ENCODE measurements at places on chromosomes 6 and 20.
A peak's percentile ranks its signal among the peaks of the same experiment; 100 is the strongest.

DNA sequence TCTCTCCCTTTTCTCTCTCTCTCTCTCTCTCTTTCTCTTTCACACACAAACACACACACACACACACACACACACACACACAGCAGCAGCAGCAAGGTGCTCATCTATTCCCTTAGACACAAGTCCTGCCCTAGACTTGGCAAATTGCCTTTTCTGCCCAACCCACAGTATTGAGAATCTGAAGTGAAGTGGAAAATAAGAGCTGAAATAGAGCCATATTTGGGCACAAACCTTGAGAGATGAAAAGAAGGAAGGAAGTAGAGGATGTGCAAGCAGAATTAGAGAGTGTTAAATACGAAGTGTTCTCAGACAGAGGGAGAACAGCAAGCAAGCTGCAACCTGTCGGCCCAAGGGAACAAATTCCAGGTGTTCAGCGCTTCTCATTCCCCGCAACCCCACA is 557.5 kb upstream of the NOX3 start:
- no peak for DNase-seq

GRCh38 chr6:33589731-33590530 is 9.9 kb upstream of the BAK1 start:
- no peak for DNase-seq

GRCh38 chr6:16274885-16275589 is 36.6 kb downstream of the GMPR start:
- DNase-seq = no peak

GRCh38 chr6:12165722-12166280 is 124.4 kb upstream of the EDN1 start:
- no peak for DNase-seq

DNA sequence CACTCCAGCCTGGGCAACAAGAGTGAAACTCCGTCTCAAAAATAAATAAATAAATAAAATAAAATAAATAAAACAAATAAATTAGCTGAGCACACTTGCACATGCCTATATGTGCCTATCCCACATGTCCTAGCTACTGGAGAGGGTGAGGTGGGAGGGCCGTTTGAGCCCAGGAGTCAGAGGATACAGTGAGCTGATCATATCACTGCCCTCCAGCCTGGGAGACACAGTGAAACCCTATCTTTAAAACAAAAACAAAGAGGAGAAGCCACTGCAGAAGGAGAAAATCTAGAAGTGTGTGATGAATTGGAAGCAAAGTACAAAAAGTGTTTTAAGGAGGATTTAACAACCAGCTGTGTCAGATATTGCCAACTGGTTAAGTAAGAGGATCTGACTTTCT is 728.4 kb downstream of the PTPRT start:
- DNase-seq = no peak

DNA sequence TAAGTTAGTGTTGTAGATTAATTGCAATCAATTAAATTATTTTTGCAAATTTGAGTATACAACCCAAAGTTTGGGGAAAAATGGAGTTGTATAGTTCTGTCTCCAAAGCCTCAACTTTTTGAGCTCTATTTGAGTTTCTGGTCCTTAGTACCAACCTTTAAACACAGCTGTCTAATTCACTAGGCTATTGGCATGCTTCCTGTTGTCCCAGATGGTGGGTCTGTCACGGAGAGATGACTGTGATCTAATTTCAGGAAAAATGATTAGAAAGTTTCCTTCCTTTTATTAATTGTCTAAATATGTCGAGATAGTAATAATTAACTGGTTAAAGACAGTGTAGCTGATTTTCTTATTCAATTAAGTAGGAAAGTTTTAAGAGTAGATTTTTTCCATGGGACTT is 109.6 kb downstream of the SCAF8 start:
- no peak for DNase-seq

- peak; percentile 58 for DNase-seq
Observed at GRCh38 chr6:165439928-165440554, 130.6 kb upstream of the C6orf118 start.

DNA sequence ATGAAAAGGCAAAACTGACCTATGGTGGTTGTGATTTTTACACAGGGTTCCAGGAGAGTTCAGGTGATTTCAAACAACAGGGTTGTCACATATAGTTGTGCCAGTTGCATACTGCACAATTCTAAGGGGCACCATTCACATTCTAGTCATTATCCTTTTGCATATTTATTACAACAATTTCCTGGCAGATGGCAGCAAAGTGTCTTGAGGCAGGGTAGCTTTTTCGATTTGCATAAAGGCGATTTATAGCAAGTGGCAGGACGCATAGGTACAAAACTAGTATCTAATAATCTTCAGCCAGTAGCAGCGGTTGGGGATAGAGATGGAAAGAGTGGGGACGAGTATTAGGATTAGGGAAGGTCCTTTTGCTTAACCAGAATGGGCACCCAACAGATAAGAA is 46.5 kb upstream of the TRAF3IP2 start:
- DNase-seq = no peak

GRCh38 chr6:31597006-31597405 is 4.2 kb upstream of the NCR3 start:
- peak; percentile 79 for DNase-seq

DNA sequence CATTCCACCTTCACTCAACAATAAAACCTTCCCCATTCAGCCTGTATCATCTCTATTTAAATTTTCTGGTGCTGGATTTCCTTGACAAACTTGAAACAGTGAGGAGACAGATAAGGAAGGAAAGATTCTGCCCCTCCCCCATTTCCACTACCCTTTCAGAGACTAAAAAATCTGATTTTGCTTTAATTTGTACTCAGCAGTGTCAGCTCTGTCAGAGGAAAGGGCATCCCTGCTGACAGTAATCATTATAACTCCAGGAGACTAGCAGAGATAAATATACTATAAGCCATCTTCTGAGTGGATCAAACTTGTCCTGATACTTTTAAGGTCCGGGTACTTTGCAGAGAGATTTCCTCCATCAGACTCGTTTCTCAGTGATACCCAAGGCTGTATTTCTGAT is 155.6 kb downstream of the SAMD5 start:
- DNase-seq = no peak

DNA sequence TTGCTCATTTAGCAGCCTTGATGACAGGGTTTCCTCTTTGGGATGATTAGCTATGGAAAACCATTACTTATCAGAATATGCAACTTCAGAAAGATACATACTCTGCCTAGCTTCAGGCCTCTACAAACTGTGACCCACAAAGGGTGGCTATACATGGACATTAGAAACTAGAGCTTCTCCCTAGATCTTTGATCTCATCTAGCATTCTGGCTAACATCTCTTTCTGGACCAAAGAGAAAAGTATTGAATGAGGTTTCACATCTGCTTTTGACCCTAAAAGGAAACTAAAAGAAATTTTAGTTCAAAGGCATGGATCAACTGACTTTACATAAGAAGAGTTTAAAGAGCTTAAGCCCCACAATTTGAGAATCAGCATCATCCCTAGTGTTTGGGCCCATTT is 12.4 kb upstream of the HMGN3 start:
- DNase-seq = no peak

GRCh38 chr20:62485062-62485700 is 9.4 kb upstream of the GATA5 start:
- no peak for DNase-seq

DNA sequence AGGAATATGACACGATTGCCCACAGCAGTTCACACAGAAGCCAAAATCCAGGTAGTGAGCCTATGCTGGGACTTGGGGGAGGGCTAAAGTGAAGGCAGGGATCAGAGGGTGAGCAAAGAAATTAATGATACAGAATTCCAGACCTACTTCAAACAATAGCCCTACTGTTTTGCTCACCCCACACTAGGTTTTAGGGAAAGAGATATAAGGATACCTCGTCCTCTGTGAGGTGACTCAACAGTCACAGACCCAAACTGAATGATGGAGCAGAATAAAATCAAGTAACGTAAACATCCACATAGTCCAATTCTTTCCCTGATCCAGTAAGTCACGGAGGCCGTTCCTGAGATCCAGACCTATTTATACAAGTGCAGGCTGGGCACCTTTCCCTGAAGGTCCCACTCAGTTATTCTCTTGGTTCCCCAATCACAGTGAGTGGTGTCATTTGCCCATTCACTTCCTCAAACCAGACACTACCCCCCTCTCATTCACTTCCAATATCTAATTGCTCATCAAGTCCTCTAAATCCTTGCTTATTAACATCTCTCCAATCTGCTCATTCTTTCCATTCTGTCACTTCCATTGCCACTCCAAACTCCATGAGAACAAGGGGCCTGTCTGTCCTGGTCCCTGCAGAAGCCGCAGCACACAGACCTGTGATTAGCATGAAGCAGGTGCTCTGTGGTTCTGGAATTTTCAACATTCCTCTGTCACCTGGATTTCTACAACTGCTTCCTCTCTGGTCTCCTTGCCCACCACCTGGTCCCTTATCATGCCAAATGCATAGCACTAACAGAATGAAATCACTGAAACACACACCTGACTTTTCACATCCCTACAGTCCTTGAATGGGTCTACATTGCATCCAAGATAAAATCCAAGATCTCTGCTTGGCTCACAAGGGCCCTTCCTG is 55.9 kb downstream of the ATXN1 start:
- no peak for DNase-seq

DNA sequence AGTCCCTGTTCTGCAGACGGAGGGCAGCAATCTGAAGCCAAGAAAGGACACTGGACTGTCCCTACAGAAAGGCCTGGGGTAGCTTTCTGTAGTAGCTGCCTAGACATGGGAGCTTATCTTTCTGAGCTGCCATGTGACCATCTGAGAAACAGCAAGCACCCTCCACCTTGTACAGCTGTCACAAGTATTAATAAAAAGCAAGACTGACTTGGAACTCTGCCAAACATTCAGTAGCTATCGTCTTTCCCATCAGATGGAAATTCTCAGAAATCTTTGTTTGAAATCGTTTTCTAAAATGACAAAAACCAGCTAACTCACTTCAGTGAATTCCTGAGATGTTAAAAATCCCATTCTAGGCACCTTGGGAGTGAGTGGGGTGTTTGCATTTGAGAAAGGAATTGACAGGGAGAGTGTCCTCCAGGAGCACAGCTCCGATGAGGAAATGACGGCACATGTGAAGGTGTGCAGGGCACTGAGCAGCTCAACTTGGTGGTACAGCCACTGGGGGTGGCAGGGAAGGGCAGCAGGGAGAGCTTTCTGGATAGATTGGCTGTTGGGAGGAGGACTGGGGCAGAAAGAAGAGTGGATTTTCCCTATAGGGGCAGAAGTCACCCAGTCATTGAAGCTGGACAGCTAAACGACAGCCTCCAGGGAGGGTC is 24.5 kb downstream of the ACSS1 start:
- DNase-seq = no peak

GRCh38 chr20:59157064-59157463 is 6.6 kb upstream of the ZNF831 start:
- DNase-seq = no peak

GRCh38 chr6:13262302-13263230 is 65.8 kb downstream of the TBC1D7 start:
- no peak for DNase-seq

DNA sequence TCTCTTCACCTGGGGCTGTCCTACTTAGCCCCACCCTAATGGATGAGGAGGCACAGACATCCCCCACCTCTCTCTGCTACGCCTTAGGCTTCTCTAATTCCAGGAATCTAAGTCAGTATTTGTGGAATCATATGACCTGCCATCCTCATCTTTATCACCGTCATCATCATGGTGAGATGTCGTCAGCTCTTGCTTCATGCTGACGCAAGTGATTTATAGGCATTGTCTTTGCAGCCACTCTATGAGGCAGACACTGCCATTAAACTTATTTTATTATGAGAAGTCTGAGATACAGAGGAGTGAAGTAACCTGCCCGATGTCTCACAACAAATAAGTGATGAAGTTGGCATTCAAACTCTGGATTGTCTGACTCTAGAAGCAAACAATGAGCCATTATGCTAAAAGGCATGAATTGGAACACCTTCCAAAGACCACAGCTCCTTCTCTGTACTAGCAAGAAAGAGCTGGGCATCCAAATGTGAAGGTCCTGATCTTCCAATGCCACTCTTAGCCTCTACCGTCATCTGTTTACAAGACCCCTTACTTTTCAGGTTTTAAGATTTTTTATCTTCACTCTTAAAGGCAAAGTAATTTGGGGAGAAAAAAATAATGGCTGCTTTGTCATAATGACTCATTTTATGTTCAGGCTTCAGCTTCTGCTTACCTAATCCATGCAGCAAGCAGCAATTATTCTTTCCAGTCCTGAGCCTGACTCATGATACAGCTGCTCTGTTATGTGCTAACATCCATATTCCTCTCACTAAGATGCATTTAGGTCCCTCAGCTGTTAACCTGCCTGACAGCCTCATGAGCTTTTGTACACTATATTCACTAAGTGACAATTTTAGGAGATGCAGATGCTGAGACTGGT is 113.7 kb upstream of the BCLAF1 start:
- DNase-seq = no peak

GRCh38 chr20:41177636-41178035 is 40.3 kb downstream of the PLCG1 start:
- no peak for DNase-seq

GRCh38 chr6:38166411-38167240 is 347.1 kb downstream of the ZFAND3 start:
- no peak for DNase-seq

DNA sequence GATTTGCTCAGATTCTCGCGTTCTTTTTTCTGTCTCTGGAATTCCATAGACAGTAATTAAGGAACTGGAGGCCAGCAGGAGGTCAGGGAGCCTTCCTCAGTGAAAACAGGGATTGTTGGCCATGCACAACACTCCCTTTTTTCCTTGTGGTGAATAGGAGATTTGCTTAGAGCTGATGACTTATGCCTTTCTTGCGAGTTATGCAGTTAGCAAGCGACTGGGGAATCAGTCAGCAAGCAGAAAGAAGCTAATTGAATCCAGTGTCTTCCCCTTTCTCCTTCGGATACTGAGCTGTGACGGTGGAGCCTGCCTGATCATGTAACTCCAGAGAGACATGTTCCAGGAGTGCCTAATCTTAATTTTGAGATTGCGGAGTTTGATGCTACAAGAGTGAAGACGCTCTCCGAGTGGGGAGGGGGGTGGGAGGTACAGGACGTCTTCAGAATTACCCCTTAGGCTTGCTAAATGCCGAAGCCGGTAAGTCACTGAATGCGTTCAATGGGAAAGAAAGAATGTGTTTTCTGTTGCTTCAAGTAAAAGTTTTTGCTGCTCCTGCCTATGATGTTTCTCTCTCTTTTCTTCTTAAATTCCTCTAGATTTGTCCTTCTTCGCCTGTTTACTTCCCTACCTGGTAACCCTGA is 165.9 kb downstream of the SASH1 start:
- no peak for DNase-seq

DNA sequence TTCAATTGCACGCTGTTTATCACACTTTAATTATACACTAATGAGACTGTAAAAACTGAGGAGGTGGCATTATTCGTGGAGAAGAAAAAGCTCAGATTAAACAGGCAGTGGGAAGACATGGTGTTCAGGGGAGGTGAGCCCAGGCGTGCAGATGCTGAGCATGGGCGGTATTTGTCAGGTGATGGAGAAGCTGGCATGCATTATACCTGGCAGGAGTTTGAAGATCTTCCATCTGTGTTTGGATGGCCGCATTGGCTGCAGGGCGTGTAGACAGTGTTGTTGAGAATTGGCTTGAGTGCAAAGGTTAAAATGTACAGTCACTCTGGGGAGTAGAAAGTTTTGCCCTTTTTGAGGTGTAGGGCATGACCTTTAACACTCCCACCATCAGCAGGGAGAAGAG is 213.8 kb downstream of the ERMARD start:
- DNase-seq = no peak

- DNase-seq = no peak
Observed at GRCh38 chr20:29878777-29879442, 1378.6 kb upstream of the DEFB115 start.

- no peak for DNase-seq
Observed at GRCh38 chr6:158464483-158464882, 95.4 kb upstream of the TMEM181 start.

GRCh38 chr20:61976644-61977418 is 88.8 kb downstream of the TAF4 start:
- no peak for DNase-seq

- no peak for DNase-seq
Observed at GRCh38 chr6:42834056-42834455, 45.4 kb upstream of the RPL7L1 start.
